CD4-positive, CD25-positive, alpha-beta regulatory T cell (primary cell): ENCODE measurements at places on chromosomes 6 and 20. TPM values are rescaled to one million over a fixed set of nuclear protein-coding genes. Genes with fewer than 3 reads are reported as not detected.

Gene EEF1A2
- 2.1 TPM for total RNA-seq

GRCh38 chr6:144899161-144899560 is 614.0 kb downstream of the UTRN start:
- DNase-seq: no peak

Gene PBOV1
- total RNA-seq: not detected

DNA sequence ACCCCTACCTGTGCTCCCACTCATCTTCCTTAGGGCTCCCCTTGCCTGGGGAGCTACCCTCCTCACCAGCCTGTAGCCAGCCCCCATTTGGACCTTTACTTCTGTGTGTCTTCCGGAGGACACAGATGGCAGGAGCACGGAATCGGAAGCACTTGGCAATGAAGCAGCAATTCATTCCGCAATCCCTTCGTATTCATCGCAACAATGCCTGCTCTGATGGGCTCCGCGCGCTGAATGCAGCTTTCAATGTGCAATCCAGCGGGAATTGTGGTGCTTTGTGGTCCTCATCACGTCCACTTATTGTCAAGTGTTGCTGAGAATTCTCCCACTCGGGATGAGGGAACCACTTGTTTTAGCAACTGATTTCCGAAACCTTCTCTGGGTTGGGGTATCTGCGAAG is 336.0 kb downstream of the DHX35 start:
- DNase-seq: no peak

DNA sequence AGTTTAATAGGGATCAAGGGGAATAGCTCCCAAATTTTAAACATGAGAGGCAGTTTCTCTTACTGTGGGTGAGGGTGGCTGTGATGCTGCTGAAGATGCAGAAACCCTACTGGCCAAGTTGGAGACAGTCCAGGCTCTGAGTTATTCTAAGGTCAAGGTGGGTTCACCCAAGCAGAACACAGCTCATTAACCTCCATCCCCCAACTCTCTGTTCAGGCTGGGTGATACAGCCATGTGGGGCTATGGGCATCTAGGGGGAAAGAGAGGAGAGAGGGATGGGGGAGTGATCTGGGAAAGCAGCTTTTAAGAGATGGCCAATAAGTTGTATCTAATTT is 18.9 kb upstream of the TRAM2 start:
- no peak for DNase-seq
